NCI-H2107 (cell line): ENCODE measurements at places on chromosomes 16 and 17.
A peak's percentile ranks its signal among the peaks of the same experiment; 100 is the strongest.

DNA sequence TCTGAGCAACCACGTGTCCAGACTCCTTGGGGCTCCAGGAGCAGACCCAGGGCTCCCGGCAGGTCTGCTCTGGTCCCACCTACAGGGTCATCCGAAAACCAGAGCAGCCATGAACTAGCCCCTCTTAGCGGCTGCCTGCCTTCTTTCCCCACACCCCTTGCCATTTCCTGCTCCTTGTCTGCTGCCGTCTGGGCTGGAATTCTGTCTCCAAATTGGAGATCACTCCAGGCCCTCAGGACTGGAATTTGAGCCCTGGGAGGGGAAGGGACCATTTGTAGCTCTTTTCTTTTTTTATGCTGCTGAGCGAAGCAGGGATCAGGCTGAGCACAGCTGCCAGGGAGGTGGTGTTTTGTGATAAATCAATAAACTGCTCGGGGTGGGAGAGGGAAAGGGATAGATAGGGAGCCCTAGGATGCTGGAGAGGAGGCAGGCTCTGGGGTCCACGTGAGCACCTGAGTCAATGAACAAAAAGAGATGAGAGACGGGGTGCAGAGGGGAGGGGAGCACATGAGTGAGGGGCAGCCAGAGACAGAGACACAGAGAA lies 257.5 kb downstream of the ENGASE start:
- peak; percentile 59 for DNase-seq

- DNase-seq: no peak
Observed at GRCh38 chr16:74521691-74522090, 85.2 kb downstream of the GLG1 start.

DNA sequence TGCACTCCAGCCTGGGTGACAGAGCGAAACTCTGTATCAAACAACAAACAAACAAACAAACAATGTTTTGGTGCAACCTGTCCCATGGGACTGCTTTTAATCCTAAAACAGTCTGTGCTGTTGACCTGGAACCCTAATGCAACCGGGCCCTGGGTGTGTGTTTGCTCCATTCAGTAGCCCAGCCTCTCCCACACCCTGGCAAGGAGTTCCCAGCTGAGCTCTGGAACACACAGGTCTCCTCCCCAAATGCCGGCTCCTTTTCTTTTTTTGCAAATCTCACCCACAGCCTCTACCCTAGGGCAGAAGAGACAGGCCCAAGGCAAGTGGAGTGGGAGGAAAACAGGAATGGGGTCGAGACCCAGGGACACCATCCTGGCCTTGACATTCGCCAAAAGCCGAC lies 29.8 kb upstream of the RASD1 start:
- DNase-seq: no peak

- no peak for DNase-seq
Observed at GRCh38 chr17:4364622-4365041, 1.8 kb downstream of the UBE2G1 start.

DNA sequence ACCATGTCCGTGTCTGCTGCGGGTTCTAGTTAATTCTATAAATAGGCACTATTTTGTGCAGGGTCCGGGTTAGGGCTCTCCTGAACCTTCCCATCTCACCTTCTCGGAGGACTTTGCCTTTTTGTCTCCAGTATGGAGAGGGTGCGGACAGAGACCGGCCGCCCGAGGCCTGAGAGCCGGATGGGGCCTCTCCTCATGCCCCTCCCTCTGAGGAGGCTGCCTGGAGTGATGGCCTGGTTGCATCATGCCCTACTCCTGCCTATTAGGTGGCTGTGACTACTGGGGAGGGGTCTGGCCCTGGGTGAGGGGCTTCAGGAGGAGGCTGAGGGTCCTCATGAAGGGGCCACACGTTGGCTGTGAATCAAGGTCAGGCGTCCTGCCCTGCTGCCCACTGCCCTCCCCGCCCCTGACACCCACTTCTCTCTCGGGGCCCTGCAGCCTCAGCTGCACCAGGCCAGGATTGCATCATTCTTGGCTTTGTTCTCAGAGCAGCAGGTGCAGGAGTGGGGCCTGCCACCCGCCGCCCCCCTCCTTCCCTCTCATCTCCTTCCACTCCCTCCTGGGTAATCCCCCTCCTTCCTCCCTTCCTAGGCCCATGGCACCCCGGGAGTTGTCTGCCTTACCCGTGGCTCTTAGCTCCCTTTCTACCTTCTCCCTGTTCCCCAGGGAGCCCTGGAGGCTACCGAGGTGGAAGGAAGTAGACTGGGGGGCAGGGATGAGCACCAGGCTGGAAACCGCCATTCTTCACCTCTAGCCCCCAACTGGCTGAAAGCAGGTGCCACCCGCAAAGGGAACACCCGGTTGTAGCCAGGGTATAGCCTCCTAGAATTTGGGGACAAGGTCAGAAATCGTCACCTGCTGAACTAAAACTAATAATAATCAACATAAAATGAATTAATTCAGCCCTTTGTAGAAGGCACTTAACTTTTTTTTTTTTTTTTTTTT lies 12.7 kb upstream of the ARHGAP23 start:
- DNase-seq: peak; percentile 92

GRCh38 chr17:66190738-66191592 lies 968 bp downstream of the CEP112 start:
- DNase-seq: no peak

- no peak for DNase-seq
Observed at GRCh38 chr16:4591706-4592470, 22.8 kb downstream of the UBALD1 start.

DNA sequence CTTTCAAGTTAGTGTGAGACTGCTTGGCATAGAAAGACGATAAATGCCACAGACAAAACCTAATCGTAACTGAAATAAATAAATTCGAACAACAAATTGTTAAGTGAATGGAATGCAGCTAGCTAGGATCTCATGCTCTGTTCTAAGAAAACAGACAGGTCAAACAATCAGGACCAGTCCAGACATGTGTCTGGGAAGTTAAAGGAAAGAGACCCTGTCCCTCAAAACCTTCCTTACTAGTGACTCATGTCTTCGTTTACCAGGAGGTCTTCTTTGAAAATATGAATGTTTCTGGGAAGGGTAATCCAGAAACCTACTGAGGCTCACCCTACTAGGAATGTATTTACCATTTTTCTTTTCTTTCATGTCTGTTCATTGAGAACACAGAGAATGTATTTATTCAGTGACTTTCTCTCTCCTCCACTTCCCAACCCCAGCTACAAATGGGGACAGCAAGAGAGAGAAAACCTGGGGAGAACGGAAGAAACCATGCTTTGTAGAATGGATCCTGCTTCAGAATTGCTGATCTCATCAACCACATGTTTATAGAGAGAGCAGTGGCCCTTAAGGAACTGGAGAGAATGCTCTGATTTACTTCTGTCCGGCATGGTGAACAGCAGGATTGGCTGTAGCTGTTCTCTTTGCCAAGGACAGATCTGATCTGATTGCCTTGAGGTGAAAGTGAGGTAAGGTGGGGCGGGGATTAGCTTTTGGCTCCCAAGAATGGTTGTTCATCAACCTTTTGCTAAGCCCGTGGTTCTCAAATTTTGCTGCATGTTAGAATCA lies 39.4 kb upstream of the DHX8 start:
- DNase-seq: no peak

DNA sequence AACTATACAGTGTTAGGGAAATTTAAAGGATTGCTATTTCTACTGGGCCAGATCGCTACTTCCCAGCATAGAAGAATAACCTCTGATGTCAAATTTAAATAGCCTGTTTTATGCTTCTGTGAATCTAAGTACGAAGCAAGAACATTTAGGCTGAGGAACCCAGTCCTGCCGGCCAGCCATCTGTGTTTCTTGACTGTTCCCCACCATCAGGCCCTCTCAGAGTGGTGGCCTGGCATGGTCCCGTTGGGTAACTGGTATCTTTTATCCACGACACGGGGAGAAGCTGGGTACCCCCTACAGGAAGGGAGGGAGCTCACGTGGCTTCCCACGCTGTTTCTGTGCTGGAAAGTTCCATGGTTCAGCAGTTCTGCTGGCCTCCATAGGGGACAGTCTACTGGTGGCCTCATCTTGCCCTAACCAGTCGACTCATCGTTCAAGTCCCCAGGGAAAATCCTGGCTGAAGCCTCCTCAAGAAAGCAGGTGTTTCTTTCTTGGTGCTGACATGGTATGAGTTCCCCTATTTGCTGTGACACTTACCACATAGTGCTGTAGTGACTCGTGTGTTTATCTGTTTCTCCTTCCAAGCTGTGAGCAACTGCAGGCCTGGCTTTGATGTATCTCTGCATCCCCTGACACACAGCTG lies 201.7 kb upstream of the NLRP1 start:
- no peak for DNase-seq

DNA sequence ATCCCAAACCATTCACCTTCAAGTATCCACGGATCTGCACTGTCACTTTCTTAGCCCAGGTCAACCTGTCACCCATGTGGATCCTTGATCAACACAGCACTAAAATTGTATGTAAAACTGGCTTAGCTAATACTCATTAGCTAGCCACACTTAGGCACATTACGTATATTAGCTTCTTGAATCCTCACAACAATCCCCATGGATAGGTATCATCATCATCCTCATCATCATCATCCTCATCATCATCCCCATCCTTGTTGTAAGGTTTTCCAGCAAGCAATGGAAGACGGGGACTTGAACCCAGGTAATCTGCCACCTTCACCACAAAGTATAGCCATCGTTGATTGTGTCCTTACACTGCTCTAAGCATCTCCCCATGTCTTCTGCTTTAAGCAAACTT lies 184.3 kb downstream of the XYLT1 start:
- DNase-seq: no peak

GRCh38 chr16:414395-415169 lies 10.9 kb upstream of the RAB11FIP3 start:
- DNase-seq: no peak

GRCh38 chr16:12271006-12271405 lies 294.5 kb downstream of the SNX29 start:
- DNase-seq: no peak

GRCh38 chr16:21953541-21953902 lies 361 bp downstream of the UQCRC2 start:
- no peak for DNase-seq

GRCh38 chr16:85359147-85359822 lies 247.0 kb upstream of the CIBAR2 start:
- no peak for DNase-seq

DNA sequence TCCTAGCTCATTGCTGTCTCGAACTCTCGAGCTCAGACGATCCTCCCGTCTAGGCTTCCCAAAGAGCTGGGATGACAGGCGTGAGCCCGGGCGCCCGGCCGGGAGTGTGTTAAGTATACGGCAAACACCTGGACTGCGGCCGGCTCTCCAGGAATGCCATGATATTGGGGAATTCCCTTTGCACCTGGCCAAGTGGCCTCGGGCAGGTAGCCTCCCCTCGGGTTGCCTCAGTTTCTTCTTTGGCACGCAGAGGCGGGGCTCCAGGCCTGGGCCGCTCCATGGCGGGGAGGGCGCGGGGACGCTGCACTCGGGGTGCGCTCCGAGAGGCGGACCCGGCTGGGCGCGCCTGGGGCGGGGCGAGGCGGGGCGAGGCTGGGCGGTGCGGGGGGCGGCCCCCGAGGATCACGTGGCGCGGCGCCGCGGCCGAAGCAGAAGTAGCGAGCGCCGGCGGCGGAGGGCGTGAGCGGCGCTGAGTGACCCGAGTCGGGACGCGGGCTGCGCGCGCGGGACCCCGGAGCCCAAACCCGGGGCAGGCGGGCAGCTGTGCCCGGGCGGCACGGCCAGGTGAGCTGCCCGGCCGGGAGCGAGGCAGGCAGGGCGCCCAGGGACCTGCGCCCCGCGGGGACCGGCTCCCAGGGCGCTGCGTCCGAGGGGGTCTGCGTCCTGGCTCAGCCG lies at the start of gene PLCG2:
TSS of gene PLCG2 (plus strand) at position 431 of the 675 bp plus-strand sequence. CDS start 6,699 bp downstream, outside the sequence.
- DNase-seq: no peak

DNA sequence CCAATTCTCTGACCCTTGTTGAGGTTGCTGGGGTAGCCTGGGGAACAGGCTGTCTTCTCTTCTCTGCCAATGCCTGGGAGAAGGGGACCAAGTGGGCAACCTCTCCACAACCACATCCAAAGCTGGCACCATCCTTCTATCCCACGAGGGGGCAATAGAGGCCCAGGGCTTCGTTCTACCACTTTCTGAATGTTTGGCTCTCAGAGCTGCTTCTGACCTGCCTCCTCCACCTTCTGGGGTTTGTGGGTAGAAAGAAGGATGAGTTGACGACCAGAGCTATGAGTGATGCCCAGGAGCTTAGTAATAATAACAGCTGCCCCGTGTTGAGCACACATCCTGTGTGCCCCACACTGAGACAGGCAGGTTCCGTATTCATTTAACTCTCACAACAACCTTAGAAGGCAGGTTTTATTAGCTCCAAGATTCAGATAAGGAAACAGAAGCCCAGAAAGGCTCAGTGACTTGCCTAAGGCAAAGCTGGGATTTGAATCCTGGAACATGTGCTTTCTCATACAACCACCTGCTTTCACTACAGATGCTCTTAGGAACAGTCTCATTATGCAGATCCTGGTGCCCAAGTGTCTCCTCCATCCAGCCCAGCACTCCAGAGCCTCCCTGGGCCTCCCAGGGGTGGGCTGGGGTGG lies 11.1 kb downstream of the TSPOAP1 start:
- peak; percentile 27 for DNase-seq

GRCh38 chr16:8931859-8932258 lies 31.8 kb downstream of the USP7 start:
- no peak for DNase-seq

GRCh38 chr17:82457929-82458178 lies 687 bp upstream of the NARF start:
- DNase-seq: no peak

GRCh38 chr16:22710326-22710725 lies 103.6 kb upstream of the HS3ST2 start:
- no peak for DNase-seq

- no peak for DNase-seq
Observed at GRCh38 chr17:56935461-56935860, 21.6 kb upstream of the TRIM25 start.

DNA sequence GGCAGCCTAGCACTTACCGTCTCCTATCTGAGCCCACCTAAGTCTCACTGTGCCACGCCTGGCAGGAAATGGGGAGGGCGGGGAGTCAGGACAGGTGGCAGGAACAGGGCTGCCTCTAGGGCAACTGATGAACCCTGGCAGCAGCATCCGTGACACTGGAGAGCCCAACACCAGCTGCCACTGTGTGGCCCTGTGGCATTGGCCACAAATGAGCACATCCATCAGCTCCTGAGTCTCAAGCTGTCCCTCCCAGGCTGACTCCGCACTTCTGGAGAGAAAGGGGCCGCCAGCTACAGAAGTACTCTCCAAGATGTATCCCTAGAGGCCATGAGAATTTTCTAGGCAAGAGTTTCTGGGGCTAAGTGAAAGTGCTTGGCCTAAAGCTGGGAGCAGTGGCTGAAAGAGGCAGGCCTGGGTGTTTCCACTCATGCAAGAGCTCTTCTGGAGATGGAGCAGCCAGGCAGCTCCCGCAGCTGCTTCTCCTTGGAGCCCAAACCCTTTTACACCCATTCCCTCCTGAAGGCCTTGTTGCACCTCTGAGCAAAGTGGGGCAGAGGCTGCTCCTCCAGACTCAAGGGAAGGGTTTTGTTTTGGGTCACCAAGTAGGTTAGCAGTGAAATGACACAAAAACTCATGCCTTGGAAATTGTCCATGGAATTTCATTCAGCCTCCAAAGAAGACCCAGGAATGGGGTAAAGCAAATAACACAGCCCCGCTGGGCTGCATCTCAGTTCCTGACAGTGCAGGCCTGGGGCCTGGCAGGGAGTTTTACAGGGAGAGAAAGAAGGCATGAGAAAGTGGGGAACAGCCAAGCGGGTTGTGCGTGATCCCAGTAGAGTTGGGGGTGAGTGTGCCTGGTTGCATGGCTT lies 25.8 kb downstream of the PEMT start:
- DNase-seq: no peak
